ENCODE measurements at places on chromosomes 7 and 10.
A peak's percentile ranks its signal among the peaks of the same experiment; 100 is the strongest.

DNA sequence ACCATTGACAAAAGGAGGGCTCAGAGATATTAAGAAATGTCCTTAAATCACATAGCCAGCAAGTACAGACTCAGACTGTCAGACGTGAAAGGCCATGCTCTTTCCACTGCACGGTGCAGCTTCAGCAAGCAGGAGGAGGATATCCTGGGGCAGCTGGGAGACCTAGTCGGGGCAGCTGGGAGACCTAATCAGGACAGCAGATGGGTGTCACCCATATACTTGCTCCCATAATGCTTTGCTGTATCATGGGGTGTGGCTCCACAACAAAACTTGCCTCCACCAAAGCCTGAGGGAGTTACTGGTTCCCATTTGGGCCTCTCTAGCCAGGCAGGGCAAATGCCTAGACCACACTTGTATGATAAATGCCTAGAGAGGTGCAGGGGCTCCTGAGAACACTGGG, 55.4 kb downstream of the GRID1 start:
- DNase-seq, result no peak

GRCh38 chr10:124025660-124026588, 67.5 kb downstream of the CHST15 start:
- no peak for DNase-seq

DNA sequence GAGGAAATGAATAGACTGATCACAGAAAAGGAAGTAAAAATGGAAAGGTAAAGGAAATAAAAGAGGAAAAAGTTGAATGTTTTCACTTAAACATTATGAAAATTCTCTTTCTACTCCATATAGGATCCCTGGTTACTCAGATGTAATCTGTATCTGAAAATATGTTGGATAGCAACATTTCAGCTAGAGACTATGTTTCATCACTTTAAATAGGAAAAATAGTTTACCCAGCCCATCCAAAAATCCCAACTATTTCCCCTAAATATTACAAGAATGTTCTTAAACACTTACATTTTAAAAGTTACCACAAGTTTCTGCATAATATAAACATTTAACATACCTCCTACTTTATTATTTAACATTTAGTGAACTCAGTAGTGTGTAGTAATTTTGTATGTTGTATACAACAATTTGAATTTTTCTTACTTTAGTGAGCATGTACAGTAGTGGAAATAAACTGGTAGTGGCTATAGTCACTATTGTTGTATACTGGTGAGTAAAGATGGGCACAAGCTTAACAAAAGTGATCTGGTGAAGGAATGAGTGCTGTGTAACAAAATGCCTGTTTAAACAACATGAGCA, 27.1 kb downstream of the SLF2 start:
- DNase-seq, result no peak

DNA sequence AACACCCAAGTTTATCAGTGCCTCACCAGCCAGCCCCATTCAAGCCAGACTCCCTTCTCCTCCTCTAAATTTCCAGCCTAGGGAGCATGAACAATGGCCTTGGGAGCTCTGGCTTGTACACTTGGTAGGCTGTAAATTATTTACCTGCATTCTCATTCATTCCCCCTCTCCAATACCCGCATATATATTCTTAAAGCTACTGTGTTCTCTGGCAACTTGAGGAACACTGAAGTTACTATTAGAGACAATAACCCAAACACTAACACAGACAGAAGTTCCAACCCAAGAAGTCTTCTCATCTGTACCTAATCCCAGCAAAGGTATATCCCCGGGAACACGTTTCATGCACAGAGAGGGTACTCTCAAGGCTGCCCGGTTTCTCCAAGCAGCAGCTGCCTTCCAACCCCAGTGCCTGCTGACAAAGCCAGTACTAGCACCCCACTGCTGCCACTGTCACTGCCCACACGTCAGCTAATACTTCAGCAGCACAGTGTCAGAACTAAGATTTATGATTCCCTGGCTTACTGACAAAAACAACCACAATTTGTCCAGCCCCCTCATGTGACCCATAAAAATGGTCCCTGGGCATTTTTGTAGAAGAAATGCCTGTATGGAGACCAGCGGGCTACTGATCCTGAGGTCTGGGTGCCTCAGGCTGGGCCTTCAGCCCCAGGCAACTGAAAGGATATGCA, 3.1 kb downstream of the WDR91 start:
- DNase-seq, result no peak

DNA sequence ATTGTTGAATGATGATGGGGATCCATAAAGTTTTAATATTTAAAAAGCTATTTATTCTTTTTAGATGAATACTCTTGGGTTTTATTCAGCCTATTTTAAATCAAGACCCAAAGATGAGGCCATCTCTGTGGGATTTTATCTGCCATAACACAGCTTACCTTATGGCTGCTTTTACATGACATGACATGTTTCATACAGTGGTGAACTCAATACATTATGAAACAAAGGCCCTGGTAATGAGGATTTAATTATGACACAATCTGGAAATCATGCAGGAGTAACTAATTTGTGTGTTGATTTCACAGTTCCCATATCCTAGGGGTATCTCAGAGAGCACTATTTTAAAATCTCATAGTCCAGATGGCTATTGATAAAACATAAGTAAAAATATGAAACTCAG, 661.8 kb upstream of the FZD8 start:
- no peak for DNase-seq

GRCh38 chr10:3785851-3786271, 852 bp upstream of the KLF6 start:
- no peak for DNase-seq

- no peak for DNase-seq
Observed at GRCh38 chr10:129810-130209, 5.4 kb upstream of the ZMYND11 start.

DNA sequence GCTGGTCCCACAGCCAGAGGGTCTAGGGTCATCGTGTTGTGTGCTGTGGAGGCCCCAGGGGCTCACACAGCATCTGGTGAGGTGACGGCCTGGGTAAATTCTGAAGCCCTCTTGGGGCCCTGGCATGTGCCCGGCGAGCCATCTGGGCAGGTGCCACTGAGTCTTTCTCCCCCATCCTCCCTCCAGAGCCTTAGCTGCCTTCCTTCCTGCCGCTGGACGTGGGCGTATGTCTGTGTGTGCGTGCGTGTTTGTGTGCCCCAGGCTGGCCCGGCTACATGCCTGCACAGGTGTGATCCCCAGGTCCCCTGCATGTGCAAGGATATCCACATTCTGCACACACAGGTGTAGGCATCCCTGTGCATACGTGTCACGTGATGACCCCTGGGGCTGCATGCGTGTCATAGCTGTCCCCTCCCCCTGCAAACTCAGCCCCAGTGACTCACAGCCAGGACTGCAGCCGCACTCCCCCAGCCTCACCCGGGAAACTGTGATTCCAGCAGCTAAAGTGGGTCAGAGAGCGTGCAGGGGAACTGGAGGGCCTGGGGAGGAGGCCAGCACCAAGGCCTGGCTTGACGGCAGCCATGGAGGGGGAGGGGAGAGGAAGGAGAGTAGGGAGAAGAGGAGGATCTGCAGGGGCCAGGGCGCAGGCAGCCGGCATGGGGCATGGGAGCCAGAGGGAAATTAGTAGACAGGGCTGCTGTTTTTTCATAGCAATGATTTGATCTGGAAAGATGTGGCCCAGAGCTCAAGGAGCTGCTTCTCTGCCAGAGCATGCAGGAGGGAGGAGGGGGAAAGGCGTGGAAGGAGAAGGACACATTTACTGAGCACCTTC, 46.4 kb downstream of the ELFN1 start:
- no peak for DNase-seq

DNA sequence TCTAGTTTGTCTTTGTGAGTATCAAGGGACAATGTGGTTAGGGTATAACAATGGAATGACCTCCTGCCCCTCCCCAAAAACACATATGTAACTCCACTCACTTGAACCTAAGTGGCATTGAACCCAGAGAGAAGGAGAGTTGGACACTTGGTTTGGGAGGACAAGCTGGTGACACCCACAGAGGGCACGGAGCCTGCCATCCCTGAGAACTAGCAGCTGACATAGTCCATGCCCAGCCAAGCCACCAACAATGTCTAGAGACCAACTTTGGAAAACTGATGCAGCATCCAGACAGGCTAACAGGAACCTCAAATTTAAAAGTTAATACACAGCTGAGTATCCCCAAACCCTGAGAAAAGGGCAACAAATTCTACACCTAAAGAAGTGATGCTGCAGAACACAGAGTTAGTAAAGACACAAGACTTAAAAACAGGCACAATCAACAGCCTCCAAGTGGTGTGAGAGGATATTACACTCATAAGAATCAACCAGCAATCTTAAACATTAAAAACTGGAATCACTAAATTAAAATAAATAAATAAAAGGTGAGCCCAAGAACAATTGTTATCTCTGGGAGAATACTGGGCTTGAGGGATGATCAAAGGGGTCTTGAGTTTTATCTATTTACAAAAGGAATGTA, 27.2 kb downstream of the NUDCD3 start:
- DNase-seq, result no peak

DNA sequence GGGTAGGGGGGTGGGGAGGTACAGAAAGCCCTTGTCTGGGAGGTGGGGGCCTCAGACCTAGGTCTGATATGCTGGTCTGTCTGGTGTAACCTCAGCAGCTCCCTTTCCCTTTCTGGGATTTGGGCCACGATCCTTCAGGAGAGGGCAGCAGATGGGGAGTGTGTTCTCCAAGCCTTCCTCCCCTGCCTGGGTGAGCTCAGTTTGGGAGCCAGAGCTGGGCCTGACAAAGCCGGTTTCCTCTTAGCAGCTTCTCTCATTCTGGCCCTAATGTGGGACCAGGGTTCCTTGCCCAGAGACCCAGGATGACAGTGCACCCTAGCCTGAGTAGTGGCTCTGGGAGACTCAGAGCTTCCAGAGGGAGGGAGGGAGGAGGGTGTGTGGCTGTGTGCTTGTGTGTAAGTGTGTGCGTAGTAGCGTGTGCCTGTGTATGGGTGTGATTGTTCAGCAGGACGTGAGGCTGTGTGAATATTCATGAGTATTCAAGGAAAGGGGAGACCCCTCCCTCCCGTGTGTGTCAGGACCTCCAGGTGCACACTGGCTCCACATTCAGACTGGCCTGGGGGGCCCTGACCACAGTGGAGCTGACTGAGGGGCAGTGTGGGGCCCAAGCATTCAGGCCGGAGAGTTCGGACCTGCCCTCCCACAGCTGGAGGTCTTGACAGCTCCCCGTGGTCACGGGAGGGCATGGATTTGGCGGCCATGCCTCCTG, 96.5 kb downstream of the ZMIZ1 start:
- DNase-seq, result no peak

DNA sequence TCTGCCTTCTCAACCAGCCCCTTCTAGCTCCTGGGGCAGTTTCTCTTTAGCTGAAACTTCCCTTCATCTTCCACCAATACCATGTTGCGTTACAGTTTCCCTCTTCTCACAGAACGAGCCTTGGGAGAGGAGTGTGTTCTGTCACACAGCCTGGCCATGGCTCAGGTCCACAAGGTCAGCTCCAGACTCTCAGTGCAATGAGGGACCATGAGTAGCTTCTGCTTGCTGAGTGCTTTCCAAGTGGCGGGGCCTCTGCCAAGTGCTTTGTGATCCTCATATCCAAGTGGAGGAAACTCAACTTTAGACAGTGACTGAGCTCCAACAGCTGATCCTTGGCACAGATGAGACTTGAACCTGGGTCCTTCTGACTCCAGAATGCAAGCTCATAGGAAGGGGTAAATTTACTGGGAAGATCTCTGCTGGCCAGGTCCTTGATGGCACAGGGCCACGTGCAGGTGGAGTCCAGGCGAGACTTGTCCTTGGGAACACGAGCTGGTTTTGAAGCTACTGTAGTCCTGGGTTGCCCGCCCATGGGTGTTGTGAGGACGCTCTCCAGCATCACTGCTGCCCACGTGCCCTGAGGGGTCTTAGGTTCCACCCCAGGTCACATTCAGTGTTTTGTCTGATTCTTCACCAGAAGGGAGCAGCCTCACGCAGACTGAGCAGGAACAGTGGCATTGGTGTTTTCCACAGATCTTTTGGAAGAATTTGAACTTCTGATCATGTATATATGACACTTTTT, 238.0 kb downstream of the EBF3 start:
- no peak for DNase-seq

- DNase-seq, result no peak
Observed at GRCh38 chr7:78020874-78021249, 222.3 kb downstream of the PHTF2 start.

- DNase-seq, result no peak
Observed at GRCh38 chr10:11304906-11305585, 287.4 kb downstream of the CELF2 start.

DNA sequence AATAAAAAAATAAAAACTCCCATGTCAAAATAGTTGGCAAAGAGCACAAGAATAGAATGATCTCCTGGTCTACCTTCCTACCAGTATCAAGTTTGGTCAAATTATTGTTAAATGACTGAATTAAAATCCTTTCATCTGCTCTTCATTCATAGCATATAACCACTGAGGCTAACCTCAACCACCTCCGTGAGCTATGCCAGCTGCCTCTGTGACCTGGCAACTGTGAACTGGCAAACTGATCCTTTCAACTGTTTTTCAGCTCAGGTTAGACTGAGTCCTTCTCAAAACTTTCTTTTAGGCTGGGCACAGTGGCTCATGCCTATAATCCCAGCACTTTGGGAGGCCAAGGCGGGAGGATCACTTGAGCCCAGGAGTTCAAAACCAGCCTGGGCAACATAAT, 36.1 kb downstream of the NUDCD3 start:
- no peak for DNase-seq

GRCh38 chr7:19665399-19666008, 43.3 kb downstream of the POLR1F start:
- peak; percentile 22 for DNase-seq

DNA sequence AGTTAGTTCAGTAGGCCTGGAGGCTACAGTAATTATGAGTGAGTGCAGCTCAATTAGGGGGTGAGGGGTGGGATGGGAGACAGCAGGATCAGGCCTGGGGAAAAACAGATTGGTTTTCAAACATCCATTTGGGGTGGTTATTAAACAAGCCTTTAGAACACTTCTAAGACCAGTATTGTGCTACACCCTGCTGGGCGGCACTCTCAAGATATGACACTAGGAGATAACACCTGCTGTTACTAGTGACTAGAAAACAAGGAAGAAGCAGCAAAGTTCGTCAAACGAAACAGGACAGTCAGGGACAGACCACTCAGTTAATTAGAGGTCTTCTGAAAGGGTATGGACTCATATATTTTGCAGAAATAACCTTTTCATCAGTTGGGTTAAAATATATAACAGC, 353.6 kb downstream of the PTEN start:
- no peak for DNase-seq

- no peak for DNase-seq
Observed at GRCh38 chr7:44985900-44986217, 7.0 kb upstream of the MYO1G start.

- no peak for DNase-seq
Observed at GRCh38 chr7:128026551-128026950, 4.7 kb downstream of the LRRC4 start.

- no peak for DNase-seq
Observed at GRCh38 chr10:78572565-78572964, 496.2 kb upstream of the ZMIZ1 start.
